Stimulated activated CD8-positive, alpha-beta memory T cell treated with anti-CD3 and anti-CD28 coated beads, Interleukin-7, amount 100 ng/mL, for 4 hours (primary cell): ENCODE measurements at places on chromosomes 6 and 20.

- DNase-seq, result no peak
Observed at GRCh38 chr6:51648236-51648635, 439.2 kb downstream of the PKHD1 start.

GRCh38 chr6:169231790-169232506 is 21.7 kb downstream of the THBS2 start:
- no peak for DNase-seq

DNA sequence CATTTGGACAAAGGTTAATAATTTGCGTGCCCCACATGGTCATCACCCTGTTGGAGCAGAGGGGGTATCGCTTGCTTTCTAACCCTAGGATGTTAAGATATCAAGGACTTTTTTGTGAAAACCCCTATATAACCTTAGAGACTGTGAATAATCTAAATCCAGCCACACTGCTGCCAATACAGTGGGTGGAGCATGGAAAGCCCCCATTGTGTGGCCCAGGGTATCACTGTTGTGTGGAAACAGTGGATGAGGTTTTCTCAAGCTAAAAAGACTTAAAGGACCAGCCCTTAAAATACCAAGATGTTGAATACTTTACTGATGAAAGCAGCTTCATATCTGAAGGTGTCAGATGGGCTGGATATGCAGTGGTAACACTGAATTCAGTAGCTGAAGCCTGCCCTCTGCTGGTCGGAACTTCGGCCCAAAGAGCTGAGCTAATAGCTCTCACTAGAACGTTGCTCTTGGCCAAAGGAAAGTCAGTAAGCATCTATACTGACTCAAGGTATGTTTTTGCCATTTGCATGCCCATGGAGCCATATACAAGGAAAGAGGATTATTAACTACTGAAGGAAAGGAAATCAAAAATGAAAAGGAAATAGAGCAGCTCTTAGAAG is 695.2 kb downstream of the PHF3 start:
- DNase-seq, result no peak

DNA sequence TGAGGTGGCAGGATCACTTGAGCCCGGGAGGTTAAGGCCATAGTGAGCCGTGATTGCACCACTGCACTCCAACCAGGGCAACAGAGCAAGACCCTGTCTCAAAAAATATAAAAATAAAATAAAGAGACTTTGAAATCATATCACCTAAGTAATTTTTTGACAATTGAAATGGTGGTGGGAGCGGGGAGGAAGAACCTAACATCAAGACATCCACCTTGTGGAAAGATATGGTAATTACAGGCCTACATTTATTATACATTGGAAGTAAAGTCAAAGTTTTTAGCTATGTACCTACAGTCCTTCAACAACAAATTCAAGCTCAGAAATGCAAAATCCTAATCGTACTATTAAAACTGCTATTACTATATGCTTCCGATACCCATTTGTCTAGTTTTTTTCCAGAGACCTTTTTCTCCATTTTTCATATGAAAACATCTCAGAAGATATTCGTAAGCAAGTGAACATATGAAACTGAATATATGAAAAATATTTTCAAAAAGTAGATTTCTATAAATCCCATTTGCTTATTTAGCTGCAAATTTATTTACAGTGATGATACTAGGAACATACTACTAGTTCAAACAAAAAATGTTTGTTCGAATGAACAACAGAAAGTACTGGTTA is 83.3 kb downstream of the SYCP2 start:
- DNase-seq, result no peak

DNA sequence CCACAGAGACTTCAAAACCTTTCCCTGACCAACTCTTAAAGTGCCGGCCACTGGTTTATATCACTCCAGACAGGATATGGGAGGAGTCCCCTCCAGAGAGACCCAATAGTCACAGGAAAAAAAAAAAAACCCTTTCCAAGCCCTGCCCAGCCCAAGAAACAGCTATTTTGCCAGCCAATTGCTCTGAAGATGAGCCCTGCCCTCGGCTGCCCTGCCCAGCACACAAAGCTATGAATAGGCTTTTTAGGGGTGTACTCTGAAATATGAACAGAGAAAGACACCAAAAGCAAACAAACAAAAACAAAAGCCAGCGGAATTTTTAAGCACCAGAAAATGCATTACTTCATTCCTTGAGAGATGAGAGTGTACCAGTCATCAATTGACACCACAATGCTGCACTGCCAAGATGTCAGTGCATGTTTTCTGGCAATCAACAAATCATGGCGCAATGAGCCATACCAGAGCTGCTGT is 275.1 kb downstream of the C6orf118 start:
- no peak for DNase-seq

GRCh38 chr6:157534134-157534871 is 153.3 kb downstream of the ZDHHC14 start:
- DNase-seq, result no peak

GRCh38 chr6:136526196-136526930 is 23.9 kb downstream of the MAP7 start:
- no peak for DNase-seq

DNA sequence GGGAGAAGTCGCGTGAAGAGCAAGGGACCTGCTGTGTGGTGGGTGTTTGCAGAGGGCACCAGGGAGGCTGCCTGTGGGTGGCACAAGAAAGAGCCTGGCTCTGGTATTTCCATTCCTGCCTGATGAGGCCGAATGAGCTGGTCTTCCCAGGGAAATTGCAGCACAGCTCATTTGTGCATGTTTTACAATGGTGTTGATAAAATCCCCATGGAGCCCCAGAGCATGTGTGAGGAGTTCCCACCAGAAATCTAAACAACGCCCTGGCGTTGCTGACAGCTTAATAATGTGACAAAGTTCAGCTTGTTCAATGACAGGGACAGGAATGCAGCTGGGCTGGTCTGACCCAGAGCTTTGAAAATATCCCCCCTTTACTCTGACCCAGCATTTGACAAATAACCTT is 135.5 kb downstream of the CLIC5 start:
- no peak for DNase-seq

- DNase-seq, result no peak
Observed at GRCh38 chr20:45405571-45406259, 2.4 kb upstream of the DBNDD2 start.

- DNase-seq, result no peak
Observed at GRCh38 chr20:43983359-43983758, 68.7 kb downstream of the TOX2 start.

GRCh38 chr6:84779380-84779779 is 15.0 kb upstream of the TBX18 start:
- no peak for DNase-seq

DNA sequence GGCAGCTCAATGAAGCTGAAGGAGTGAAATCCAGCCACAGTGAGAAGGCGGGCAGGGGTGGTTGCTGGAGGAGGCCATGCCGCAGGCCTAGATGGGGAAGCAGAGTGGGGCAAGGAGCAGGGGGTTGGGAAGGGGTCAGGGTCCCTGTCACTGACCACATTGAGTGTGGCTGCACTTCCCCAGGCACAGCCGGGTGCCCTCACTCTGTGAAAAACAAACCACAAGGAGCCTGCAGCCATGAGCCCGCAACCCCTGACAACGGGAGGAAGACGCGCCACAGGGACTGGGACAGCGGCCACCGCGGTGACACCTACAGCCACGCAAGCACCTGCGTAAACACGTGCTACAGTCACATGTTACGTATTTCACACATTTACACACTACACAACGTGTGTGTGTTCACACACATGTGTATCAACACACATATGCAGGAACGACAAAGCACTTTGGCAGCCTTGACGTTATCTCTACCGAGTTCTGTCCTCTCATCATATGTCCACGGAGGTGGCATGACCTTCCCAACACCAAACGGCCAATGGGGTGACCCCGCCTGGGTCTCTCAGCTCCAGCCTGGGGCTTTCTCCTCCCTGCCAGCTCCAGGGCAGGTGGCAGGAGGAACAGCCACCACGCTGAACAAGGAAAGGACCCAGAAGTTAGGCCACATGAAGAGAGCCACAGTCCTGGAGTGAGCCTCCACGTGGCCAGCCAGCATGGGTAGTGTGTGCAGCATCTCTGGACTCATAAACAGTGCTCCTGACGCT is 137.6 kb upstream of the RPS6KA2 start:
- no peak for DNase-seq
